ENCODE measurements at places on chromosomes 4 and X.

GRCh38 chr4:139410312-139410711 lies 43.6 kb upstream of the RAB33B start:
- DNase-seq = no peak

DNA sequence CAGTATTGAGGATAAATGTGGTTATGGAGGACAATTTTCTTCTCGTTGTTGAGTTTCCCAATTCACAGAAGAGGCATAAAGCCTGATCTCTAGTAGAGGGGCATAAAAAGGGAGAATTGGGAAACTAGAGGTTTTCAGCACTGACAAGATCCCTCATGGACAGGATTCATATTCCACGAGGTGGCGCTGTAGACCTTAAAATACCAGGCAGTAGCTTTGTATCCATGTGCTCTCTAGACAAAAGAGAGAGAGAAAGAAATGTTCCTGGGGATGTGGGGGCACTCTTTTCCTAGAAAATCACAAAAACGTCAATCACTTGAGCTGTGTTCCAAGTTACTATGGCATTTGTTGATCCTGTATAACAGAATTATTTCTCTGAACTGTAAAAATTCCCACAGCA lies 128.3 kb downstream of the MAGEE1 start:
- peak; percentile 0 for DNase-seq

DNA sequence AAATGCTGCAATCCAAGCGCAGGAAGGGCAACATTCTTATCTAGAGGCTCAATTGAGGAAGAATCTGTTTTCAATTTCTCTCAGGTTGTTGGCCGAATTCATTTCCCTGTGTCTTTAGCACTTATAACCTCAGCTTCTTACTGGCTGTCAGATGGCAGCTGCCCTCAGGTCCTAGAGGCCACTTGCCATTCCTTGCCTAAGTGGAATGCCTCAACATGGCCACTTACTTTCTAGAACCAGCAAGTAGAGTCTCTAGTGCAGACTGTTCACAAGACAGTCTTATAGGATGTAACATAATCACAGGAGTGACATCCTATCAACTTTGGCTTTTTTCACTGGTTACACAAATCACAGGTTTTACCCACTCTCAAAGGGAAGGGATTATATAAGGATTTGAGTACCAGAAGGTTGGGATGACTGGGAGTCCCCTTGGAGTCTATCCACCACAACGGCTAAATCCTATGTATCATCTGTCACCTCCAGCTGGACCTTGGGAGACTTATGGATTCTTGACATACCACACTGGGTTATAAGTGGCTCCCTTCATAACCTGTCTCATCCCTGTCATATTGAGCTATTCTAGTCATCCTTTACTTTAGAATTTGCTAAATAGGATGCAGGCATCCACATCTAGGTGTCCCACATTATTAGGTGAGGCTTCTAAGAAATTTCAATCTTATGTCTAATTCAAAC lies 297.9 kb upstream of the CTSO start:
- no peak for DNase-seq

DNA sequence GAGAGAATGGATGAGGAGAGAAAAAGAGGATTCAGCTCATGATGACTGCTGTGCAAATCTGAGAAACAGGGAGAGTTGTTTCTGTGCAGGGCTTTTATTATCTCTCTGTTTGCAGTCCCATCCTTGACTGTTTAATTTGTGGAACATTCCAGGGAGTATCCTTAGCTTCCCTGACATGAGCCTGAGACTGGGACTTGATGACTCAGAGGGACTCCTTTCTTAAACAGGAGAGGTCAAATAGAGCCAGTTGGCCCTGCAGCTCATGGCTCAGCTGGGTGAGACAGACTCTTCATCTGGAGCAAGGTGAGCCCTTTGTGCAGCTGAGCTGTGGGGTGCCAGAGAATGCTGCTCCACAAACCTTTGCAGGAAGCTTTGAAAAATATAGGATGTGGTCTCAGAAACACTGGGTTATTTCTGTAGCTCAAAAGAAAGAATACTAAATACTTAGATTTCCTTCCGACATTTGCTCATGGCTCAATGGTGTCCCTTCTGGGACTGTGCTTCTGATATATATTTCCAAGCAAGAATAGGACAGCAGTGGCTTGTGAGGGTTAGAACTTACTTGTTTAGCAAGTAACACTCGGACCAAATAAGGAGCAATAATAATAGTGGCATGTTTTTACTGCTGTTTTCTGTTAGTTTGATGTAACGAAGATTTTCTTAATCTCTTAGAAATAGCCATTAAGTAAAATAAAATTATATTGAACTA lies 14.5 kb downstream of the ARHGAP24 start:
- peak; percentile 80 for DNase-seq

- no peak for DNase-seq
These were observed 96.3 kb upstream of the ADAMTS3 start for GRCh38 chr4:72665171-72665968.

- peak; percentile 26 for DNase-seq
These were observed 438.9 kb downstream of the GRXCR1 start for GRCh38 chr4:43331226-43332051.

DNA sequence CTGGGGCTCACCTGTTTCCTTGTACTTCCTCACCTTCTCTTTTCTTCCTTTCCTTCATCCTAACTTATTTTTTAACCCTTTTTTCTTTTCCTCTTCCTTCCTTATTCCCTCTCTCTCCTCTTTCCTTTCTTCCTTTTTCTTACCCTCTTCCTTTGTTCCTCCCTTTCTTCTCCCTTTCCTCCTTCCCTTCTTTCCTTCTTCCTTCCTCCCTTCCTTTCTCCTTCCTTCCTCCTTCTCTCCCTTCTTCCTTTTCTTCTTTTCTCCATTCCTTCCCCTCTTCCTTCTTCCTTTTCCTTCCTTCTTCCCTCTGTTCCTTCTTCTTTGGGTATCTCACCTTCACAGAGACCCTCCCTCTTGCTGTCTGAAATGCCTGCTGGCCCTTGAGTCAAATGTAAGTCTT lies 22.1 kb upstream of the CBR4 start:
- no peak for DNase-seq

DNA sequence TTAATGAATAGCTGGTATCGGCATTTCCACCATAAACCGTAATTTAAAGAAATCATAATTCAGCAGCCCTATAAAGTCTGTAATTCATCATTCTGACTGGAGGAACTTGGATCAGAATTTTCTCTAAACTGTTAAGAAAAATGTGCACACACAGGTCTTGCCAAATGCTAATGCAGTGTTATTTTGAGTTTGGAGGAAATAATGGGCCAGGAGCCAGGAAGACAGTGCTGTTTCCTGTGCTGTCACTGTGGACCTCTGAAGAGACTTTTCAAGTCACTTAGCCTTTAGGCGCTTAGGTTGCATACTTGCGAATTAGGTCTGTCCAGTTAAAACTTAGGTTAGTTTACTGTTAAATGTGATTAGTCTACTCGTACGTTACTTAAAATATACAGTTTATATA lies 137.5 kb upstream of the ANXA3 start:
- no peak for DNase-seq

DNA sequence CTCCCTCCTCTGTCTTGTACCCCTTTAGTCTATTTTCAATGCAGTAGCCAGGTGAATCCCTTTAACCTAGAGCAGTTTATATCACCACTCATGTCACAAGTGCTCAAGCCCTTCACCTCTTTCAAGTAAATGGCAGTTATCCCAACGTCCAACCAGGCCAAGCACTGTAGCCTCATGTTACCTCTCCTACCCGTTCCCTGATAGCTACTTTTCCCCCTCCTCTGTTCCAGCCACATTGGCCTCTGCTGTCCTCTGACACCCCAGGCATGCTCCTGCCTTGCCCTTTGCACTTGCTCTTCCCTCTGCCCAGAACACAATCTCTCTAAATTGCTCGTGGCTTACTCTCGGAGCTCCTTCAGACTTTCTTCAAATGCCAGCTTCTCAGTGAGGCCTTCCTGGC lies 15.2 kb downstream of the GUCY1B1 start:
- no peak for DNase-seq

DNA sequence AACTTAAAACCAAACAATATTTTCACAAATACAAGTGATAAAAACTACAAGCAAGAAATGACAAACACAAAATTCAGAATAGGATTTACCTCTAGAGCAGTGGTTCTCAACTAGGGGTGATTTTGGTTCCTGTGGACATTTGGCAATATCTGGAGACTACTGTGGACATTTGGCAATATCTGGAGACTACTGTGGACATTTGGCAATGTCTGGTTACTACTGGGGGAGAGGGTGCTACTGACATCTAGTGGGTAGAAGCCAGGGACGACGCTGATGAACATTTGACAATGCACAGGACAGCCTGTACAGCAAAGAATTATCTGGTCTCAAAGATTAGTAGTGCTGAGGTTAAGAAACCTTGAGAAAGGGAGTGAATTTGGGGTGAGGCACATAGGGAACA lies 169.8 kb downstream of the CLCN4 start:
- peak; percentile 45 for DNase-seq

DNA sequence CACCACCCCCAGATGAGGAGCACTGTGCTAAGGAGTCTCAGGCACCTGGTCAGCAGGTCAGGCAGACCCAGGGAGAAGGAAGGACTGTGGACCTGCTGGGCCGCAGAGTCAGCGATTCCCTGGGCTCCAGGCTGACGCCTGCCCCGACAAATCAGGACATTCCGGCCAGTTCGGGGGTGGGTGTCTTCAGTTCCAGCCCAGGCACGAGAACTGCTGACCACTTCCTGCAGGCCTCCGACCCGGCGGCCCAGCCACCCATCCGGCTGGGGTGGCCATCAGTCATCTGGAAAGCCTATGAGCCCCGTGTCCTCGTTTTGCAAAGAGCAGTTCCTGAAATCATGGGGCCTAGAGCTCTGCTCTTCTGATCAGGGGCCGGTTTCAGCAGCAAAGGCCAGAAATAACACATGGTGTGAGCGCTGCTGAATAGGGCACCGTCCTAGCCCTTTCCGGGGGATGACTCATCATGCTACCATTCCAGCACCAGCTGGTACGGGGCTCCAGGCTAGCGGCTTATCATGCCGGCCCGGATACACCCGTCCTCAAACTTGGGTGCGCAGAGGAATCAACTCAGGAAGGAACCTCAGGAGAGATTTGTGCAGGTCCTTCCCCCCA lies 7.8 kb upstream of the SH3TC1 start:
- DNase-seq = peak; percentile 75

- DNase-seq = no peak
These were observed 10.2 kb upstream of the TMEM156 start for GRCh38 chr4:39042366-39042765.

- DNase-seq = no peak
These were observed 76.9 kb downstream of the DHX15 start for GRCh38 chr4:24507439-24507838.

GRCh38 chr4:11004818-11005217 lies 320.2 kb upstream of the CLNK start:
- DNase-seq = no peak

- no peak for DNase-seq
These were observed 86.1 kb upstream of the GRXCR1 start for GRCh38 chr4:42806303-42806835.

GRCh38 chr4:31674313-31674947 lies 954.3 kb downstream of the PCDH7 start:
- DNase-seq = no peak

DNA sequence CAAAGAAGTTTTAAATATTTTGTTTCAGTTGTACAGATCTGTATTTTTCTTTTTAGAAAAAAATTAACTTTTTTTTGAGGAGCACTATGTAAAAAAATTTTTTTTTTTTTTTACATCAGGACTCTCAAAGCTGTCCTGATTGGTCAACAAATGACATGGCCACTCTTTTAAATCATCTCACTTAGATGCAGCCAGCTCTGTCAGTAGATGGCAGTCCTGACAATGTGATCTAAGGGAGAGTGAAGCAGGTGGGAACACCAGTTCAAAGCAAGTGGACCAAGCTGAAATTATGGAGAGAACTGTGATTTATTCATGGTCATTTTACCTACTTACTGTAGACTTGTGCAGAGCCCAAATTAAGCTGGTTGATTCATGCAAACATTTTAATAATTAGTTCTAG lies 174.7 kb upstream of the GPRIN3 start:
- DNase-seq = peak; percentile 66

DNA sequence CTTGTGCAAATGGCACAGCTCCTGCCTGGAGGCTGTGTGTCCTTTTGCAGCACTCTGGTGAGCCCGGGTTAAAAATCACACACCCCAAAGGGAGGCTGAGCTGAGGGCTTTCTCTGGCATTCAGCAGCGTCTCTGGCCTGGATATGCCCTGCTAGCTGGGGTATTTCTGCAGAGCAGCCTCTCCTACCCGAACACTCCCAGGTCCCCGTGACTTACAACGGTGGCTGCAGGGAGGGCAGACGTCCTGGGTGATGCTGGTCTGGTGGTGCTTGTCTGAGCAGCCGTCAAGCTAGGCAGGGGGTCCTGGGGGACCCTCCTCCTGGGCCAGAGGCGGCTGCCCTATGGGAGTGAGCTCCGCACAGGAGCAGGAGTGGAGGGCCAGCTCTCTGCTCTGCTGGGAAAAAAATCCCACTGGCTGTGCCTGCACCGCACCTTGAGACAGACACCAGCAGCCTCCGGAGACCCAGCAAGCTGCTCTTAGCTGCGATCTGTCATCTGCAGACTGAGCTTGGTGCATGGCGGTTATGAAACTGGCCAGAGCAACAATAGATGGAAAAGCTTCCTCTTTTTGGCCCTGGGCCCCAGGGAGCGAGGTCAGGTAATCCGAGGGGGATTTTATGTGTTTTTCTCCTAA lies 41.3 kb upstream of the ASMTL start:
- no peak for DNase-seq

DNA sequence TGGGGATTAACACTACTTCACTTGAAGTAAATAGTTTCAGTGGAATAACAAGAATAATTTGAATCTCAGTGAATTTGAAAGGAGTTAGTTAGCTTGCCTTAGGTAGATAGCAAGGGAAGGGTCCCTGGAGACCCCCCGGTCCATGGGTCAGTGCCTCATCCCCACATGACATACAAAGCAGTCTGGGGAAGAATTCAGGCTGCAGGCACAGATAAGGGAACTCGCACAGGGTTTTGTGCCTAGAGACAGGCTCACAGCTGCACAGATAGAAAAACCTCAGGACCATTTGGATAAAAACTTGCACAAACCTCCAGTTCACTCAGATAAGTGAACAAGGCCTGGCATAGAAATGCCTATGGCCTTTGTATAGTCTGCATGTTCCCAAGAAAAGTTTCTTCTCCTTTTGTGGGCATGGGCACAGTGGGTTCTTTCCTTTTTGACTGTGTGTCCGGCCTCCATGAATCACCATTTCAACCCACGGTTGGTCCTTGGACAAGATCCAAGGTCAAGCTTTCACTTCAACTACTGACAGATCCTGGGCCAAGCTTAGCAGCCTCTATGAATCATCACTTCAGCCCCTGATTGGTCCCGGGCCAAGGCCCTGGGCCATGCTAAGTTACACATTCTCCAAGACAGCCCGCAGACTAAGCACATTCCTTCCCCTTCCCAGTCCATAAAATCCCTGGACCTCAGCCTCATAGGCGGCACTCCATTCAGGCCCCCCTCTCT lies 108.3 kb upstream of the KLHL4 start:
- peak; percentile 94 for DNase-seq

Data from myocyte (in vitro differentiated cells).